Keratinocyte (primary cell): ENCODE measurements at places on chromosomes 13 and 19.

DNA sequence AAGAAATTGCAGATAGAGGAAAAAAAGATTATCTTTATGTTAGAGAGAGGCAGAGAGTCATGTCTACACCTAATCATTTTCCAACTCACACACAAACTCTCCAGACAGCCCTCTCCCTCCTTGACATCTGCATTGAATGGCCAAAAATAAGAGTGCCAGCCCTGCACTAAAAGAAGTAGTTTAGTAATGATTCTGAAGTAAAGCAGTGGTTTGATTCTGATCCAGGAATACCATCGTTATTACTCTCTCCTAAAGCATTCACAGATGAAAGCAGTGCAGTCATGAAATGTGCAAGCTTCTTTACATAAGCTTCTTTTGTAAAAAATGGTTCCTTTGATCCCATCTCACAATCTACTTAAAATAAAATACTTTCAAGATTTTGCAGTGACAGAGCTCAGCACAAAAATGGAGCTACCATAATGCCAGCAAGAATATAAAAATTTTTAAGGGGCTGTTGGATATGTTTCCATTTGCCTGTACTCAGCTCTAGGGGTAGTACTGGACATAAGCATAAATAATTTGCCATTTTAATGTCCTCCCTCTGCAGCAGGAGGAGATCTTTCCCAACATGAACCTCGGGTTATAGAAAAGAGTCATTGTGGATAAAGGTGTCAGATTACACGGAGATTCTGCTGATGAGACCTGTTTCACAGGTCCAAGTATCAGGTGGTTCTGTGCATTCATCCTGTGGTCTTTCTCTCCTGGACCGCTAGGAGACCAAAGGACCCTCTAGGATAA is 406.3 kb downstream of the DCT start:
- no peak for DNase-seq

GRCh38 chr13:45820106-45820838 is 31.3 kb downstream of the SIAH3 start:
- DNase-seq: no peak

- DNase-seq: no peak
Measured at GRCh38 chr13:40480012-40480914, 186.2 kb downstream of the FOXO1 start.

GRCh38 chr13:94209117-94209516 is 270.4 kb downstream of the DCT start:
- no peak for DNase-seq

- DNase-seq: no peak
Measured at GRCh38 chr19:29528946-29529645, 3.3 kb downstream of the VSTM2B start.

DNA sequence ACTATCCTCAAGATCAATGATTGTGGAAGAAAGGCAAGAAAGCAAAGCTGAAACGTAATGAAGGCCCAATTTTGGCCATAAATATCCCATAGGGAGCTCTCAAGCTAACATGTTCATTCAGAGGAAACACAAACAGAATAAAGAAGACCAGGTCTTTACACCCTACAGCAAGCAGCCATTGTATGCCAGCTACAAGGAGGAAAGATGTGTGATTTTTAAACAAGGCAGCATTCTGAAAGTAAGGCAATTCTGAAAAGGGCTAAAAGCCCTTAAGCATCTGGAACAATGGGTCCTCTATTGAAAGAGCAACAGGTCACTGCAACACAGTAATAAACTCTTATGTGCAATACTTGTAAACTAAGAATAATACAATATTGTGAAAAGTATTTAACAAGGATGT is 1002.4 kb downstream of the SLITRK1 start:
- no peak for DNase-seq
